Stimulated activated CD4-positive, alpha-beta T cell treated with anti-CD3 and anti-CD28 coated beads, TNF-alpha, amount 100 ng/mL, for 48 hours (primary cell): ENCODE measurements at places on chromosomes 11 and 22.
A peak's percentile ranks its signal among the peaks of the same experiment; 100 is the strongest.

DNA sequence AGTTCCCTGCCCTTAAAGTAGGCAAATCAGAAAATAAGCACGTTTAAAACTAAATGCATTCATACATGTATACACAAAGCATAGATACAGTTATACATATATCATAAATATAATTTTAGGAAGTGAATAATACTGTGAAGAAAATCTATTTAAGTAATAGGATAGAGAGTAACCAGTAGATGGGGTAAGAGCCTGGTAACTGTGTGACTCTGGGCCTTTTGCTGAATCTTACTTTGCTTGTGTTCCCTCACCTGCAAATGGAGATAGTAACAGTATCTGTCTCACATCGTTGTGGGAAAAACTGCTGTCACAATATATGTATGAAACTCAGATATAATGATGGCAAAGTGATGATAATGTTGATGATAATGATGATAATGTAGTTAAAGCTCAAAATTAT, 29.9 kb downstream of the MS4A2 start:
- no peak for DNase-seq

DNA sequence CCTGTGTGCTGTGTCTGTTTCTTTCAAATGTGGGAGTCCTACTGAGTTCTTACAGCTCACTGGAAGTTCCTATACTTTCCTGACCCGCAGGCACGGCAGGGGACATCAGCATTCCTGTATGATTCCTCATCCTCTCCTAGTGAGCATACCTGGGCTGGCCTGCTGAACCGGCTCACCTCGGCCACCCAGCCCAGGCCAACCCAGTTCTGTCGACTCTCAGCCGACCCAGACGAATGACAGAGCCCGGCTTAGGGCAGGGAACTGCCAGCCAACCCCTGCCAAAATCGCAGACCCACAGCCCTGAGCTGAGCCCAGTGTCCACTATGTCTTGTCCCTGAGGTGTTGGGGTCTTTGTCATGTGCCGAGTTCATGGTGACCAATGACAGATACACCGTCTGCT, 339.7 kb downstream of the BRD1 start:
- DNase-seq, result no peak

DNA sequence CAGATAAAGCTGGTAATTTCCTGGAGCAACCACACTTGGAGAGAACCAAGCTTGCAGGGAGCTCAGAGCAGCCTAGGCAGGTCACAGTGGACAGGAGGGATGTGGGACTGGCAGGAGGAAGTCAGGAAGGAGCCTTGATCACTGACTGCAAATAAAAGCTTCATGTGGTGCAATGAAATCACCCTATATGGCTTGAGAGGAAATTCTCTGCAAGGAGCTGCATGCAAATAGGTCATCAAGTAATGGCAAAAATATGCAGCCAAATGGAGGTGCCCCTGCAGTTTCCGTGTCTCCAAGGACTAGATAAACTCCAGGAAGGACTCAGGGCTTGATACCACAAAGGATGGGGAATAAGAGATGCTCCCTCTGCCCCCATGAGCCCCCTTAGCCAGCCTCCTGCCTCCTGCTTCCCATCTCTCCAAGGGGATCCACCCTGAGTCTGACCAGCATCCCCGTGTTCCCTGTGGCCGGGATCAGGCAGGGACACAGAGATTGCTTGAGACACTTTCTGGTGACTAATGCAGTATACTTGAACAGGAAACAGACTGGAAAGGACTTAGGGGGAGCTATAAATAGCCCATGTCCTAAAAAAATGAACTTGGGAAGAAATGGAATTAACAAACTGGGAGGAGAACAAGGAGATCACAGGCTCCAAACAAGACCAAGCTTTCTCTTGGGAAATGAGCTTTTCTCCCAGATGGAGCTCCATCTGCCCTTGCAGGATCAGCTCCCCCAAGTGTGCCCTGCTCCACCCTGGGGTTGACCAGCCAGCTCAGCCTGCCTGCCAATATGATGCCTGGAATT, 23.9 kb upstream of the MICAL2 start:
- no peak for DNase-seq

GRCh38 chr11:63572026-63572688, 9.0 kb upstream of the PLAAT2 start:
- no peak for DNase-seq

DNA sequence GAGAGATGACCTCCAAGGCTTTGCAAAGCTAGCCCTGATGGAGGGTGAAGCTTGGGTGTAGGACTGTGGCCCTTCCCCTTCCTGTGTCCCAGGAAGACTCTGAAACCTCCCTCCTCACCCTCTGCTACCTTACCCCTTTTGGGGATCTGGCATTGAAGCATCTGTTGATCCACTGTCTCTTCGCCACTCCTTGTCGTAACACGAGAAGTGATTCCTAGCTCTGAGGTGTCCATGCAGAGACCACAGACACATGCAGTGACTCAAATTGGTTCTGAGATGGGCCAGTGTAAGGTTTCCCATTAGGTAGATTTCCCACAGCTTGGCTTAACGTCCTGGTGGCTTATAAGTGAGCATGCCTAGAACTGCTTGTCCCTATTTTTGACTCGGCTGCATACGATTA, 101.4 kb downstream of the ZBTB16 start:
- no peak for DNase-seq

DNA sequence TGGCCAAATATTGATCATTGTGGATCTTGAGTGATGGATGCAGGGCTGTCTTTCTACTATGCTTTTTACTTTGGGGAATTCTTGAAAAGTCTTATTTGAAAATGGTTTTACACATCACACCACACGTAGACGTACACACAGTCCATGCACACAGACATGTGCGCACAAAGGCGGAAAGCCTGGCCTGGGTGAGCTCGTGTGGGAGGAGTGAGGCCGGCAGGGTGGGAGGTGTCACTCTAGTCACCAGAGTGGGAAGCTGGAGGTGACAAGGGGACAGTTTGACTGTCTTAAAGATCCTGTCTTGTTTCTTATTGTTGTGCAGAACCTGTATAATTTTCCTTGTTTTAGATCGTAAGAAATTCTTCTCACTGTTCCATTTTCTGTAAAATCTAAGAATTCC, 326.9 kb downstream of the TBC1D22A start:
- DNase-seq, result no peak

- no peak for DNase-seq
Observed at GRCh38 chr11:116170526-116171120, 602.2 kb downstream of the BUD13 start.

GRCh38 chr22:44337678-44338004, 24.9 kb upstream of the SHISAL1 start:
- DNase-seq, result no peak

DNA sequence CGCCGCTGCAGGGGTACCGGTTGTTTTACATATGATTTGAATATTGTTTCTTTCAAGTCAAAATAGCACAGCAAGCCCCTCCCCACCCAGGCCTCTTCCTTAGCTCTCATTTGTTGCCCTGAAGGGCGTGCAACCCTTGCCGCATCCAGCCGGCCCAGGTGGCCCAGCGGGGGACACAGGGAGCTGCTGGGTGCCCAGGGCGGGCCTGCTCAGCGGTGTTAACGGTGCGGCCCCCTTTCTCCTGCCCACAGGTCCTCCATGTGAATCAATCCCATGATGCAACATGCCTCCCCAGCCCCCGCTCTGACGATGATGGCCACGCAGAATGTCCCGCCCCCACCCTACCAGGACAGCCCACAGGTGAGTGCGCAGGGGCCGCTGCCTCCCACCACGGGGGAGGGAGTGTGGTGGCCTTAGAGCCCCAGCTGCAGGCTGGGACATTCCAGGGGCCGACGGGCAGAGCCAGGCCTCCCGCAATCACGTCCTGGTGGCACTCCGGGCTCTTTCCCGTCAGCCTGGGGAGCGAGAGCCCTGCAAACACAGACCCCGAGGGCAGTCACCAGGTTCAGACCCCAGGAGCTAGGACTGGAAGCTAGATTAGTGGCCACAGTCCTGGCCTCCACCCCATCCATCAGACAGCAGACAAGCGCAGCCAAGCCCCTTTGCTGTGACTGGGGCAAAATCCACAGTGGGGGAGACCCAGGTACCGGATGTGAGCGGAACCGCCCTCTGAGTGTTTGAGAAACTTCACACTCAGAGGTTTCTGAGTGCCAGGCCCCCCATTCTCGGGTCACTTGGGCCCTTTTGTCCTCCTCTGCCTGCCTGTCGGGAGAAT, 144.8 kb downstream of the FEZ1 start:
- no peak for DNase-seq

DNA sequence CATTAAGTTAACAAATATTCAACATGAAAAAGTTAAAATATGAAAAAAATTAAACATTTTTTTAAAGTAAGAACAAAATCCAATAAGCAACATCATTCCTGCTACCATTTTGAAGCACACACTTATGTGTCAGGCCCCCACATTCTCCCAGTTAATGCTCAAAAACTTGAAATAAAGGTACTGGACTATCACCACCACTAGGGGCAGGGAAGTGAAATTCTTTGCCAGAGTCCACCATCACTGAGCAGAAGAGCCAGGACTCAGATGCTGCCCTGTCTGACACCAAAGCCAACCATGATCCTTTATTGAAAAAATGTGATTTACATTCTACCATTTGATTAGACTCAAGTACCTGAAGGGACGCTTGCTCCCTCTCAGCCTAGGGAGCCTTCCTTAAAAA, 39.1 kb downstream of the PITPNB start:
- DNase-seq, result no peak

DNA sequence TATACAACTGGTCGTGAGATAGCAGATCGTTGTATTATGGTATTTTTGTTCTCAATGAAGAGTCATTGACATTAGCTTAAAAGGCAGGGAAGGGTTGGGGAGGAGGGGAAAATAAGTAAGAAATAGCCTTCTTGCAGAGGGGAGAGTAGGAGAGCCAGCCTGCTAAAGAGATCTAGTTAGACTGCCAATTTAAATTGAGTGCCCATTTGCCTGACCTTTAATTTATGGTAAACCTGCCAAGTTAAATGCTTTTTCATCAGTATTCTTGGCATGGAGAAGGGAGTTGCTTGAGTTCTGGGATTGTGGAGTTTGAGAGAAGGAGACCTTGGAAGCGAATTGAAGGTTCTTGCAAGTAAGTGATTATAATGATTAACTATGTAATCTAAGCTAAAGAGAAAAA, 89.0 kb downstream of the FAM83F start:
- DNase-seq, result no peak

GRCh38 chr11:36441610-36442208, 68.4 kb downstream of the TRAF6 start:
- no peak for DNase-seq

GRCh38 chr22:47089796-47090460, 327.5 kb downstream of the TBC1D22A start:
- DNase-seq, result no peak

DNA sequence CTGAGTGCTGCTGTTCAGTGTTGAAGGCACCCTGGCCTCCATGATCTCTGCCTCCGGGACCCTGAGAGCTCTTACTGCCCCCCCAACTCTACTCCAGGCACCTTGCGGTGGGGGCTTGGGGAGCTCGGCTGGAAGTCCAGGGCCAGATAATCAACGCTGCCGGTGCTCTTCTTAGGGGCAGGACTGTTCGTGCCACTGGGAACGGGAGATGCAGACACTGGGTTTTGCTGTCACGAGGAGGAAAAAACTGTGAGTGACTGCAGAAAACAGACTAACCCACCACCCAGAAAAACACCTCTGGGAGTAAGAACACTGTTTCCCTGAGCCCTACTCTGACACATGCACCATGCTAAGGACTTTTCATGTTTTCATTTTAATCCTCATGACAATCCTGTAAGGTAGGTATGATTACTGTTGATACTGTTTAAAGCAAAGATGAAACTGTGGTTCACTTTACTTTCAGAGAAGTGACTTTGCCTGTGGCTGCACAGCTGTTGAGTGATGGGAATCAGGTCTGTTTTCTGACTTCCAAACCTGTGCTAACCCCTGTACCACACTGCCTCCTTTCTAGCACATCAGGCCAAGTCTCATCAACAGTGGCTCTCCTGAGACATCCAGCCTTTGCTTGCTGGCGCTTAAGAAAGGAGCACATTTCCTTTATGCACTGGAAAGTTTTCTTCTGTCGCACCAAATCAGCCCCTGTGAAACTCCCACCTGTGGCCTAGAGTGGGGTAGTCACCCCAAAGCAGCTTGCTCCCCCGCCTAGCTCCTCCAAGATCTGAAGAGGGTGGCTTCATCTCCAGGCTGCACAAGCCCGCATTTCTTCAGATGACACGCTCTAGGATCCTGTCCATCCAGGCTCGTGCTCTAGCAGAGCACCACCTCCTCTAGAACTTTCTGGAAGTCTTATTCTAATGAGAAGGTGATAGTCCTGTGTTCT, 31.8 kb downstream of the USP35 start:
- no peak for DNase-seq

DNA sequence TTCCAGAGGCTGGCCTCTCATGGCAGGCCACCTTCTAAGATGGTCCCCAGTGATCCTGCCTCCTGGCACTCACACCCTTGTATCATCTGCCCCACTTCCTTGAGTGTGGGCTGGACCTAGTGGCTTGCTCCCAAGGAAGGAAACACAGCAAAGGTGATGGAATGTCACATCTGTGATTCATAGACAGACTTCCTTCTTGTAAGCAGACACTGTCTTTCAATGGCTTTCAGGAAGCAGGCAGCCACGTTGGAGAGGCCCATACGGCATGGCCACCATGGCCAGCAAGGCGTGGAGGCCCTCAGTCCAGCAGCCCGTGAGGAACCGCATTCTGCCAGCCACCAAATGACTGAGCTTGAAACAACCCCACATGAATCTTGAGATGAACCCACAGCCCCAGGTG, 11.3 kb downstream of the LMO1 start:
- no peak for DNase-seq

DNA sequence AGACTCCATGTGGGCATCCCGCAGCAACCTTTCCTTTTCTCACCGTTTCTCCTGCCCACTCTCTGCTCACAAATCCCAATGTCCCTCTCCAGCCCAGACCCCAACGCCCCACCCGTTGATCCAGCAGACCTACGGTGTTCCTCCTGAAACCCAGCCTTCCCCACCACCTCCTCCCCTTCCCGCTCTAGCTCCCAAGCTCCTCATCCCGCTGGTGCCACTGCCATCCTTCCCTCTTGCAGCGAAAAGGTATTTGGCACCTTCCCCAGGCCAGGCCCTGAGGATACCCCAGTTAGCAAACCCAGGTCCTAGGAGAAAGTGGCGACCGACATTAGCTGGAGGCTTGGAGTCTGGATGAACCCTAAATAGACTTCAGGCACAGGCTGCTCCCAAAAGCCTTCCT, 84.0 kb upstream of the RTL6 start:
- no peak for DNase-seq

DNA sequence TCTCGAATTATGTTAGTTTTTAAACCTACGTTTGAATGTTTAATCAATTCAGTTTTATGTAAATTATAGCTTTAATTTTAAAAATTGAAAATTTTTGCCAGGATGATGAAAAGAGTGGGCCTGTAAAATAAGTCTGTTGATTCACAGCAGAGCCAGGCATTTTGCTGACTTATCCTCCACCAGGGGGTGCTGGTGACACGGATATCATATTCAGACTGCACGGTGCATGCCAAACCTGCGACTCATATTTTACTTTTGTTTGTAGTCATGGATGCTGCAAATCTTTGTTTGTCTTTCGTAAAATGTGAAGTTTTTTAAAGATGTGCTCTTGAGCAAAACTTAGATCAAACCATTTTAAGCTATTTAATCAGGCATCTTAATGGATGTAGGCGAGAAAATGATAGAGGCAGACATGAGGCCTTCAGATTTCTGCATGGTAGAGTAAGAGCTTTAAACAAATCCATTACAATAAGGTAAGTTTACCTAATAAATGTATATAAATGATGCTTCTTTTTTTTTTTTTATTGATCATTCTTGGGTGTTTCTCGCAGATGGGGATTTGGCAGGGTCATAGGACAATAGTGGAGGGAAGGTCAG, 3.6 kb upstream of the OR8B3 start:
- DNase-seq, result peak; percentile 32
